ENCODE measurements at places on chromosomes 1 and 21.

DNA sequence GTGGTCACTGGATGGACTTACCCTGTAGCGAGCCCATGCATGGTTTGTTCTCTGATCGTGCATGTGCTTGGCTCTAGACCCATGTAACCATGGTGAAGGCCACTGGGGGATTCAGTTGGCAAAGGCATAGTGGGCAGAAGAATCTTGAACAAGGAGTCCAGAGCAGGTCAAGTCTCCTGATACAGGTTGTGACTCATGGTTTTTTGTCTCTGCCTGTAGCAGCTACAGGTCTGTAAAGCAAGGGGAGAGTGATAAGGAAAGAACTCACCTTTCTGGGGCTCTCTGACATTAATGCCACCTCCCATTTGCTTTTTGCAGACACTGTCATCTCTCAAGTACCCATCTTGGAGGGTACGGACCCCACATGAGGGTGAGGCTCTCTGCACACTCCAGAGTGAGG is 153.4 kb upstream of the CAMK1G start:
- no peak for DNase-seq

- no peak for DNase-seq
Observed at GRCh38 chr1:90502194-90502593, 214.9 kb downstream of the BARHL2 start.

DNA sequence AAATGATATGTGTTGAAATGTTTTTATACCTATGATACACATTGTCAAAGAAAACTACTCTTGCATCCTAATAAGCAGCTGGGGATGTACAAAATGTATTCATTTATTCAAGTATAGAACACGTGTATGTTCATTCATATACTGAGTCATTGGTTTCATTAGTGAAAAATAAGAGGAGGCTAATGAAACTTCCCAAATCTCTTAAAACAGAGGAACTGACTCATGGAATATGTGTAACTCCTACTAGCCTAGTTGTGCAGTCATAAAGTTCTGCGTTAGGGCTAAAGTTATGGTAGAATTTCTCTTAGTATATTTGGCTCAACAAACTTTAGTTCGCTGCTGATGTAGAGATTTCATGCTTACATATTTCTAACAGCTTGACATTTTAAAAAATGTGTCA is 441.6 kb downstream of the NCAM2 start:
- DNase-seq: no peak

DNA sequence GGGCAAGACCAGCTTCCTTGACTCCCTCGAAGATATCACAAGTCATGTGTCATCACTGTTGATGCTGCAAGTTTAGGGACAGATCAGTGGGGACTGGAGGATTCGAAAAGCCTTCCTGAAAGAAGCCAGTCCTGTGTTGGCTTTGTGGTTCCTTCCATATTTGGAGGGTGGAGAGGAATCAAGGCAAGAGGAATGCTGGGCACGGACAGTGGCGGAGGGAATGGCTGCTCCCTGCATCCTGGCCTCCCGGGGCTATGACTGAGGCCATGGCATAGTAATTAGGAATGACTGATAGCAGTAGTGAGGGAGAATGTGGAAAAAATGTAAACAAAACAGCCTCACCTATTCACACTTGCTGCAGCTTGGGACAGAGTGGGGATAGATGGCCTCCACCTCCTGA is 36.4 kb downstream of the VANGL1 start:
- no peak for DNase-seq

DNA sequence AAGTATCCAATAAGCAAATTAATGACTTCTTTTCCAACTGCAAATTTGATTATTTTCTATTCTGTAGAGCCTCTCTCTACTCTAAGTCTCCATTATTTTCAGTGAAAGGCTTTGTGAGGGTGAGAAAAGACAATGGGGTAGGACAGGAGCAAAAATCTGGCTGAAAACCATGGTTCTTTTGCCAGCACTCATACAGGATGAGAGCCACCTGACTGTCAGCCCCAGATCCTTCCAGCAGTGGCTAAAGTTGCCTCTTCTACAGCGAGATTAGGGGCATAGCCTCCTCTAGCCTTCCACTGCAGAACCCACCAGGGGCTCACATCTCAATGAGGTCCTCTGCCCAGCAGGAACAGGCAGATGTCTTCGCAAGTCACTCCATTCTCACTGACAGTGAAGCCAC is 23.7 kb downstream of the NMNAT2 start:
- DNase-seq: no peak

DNA sequence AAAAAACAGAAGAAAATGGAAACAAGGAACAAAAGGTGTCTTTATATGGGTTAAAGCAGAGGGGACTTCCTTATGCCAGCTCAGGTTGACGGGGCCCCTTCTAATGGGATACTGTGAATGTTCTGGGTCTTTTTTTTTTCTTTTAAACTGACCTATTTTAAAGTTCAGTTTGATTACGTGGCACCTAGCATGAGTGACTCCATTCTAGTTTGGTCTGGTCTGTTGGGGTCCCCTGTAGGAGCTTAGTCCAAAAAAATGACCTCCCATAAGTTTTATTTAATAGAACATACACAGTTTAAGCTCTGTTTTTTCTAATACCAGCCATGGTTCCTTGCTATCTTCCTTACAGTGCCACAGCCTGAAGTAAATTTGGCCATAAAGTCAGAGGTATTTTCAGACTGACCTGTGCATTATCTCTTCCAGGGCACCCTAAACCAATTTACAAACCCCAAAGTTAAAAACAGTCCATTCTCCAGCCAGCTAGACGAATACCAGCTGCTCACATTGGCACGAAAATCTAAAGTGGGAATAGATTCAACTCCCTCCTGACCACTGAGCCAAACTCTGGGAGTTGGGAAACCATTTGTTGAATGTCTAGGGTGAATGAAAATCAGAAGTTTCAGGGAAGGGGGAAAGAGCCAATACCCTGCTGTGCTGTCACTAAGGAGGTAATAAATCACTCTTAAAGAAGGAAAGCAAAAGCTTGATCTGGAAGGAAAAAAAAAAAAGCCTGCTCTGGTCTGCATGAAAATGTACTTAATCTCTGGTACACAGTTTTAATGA is 42.4 kb downstream of the AKNAD1 start:
- DNase-seq: no peak

GRCh38 chr21:44947930-44948331 is 8.1 kb downstream of the SLX9 start:
- DNase-seq: no peak

GRCh38 chr1:109788695-109789521 is 25.2 kb upstream of the EPS8L3 start:
- no peak for DNase-seq

DNA sequence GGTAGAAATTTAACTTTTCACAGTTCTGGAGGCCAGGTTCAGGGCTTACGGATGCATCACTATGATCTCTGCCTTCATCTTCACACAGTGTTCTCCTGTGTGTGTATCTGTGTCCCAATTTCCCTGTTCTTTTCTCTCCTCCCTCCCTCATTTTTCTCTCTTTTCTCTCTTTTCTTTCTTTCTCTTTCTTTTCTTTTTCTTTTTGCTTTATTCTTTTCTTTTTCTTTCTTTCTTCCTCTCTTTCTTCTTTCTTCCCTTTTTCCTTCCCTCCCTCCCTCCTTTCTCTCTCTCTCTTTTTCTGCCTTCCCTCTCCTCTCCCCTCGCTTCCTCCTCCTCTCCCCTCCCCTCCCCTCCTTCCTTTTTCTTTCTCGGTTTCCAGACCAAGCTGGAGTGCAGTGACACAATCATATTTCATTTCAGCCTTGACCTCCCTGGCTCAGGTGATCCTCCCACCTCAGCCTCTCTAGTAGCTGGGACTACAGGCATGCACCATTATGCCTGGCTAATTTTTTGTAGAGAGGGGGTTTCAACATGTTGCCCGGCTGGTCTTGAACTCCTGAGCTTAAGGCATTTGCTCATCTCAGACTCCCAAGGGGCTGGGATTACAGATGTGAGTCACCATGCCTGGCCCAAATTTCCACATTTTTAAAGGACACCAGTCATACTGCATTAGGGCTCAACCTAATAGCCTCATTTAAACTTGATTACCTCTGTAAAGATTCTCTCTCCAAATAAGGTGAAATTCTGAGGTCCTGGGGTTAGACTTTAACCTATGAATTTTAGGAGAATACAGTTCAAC is 115.9 kb downstream of the HUNK start:
- no peak for DNase-seq

DNA sequence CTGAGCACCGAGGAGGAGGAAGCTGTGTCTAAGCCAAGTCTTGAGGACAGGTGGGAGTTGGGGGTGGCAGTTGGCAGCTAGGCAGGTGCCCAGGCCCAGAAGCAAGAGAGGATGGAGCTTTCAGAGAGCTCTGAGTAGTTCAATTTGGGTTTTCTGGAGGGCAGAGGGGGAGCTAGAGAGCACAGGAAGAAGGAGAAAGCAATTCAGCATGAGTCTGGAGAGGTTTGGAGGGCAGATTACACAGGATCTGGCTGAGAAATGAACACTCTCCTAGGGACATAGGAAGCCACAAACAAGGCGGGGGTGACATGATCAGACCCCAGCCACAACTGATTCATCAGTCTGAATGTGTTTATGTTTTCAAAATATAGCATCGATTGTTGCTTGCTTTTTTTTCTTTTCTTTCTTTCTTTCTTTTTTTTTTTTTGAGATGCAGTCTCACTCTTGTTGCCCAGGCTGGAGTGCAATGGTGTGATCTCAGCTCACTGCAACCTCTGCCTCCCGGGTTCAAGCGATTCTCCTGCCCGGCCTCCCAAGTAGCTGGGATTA is 23.8 kb downstream of the PTPRF start:
- peak; percentile 34 for DNase-seq

DNA sequence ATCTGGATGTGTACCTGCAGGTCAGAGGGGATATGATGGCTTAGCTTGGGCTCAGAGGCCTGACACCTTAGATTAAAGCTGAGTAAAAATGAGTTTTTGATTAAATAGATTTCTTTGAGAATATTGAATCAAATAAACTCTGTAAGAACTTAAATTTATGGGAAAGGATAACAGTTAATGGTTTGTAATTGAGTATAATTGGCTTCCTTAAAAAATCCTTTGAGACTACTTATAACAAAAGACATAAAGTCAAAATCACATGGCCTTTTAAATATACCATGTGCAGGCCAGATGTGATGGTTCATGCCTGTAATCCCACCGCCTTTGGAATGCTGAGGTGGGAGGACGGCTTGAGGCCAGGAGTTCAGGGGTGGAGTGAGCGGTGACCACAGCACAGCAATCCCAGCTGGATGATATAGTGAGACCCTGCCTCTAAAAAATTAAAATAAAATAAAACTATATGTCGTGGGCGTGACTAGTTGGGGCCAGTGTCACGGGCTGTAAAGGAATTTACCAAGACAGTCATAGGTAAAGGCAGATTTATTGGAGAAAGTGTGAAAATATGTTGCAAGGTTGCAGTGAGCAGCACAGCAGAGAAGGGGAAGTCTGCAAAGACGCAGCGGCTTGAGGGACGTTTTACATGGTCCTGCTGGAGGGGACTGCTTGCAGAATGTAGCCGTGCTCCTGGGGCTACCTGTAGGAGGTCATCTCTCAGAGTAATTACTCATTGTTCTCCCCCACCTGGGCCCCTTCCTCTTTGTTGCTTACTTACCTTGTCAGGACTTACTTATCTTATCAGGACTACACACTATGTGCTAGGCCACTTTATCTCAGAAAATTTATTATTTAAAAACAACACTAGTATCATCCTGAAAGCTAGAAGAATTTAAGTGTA is 122.3 kb downstream of the ZMYM4 start:
- DNase-seq: no peak

DNA sequence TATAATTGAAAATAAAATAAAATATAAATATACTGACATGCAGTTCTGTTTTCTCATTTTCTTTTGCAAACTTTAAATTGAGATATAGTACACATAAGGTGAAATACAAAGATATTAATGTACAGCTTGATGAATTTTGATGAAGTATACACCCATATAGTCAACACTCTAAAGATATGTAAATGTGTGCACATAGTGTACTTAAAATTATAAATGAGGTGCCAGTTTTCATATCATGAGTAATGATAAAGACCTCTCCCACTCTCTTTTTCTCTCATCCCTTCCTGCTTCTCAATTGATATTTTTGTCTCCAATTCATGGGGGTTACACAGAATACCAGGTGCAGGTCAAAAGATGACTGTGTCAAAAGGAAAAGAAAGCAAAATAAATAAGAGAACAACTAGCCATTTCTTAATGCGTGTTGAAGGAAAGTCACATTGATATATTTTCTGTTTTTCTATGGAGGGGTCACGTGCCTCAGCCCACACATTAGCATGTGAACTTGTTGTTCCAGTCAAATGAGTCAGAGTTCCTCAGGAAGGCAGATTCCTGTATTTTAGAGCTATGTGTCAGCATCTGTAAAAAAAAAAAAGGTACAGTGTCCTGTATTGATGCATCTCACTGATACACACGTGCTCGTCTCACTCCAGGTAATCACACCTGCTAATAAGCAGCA is 64.3 kb upstream of the HOOK1 start:
- DNase-seq: no peak

GRCh38 chr1:214116258-214116657 is 128.5 kb downstream of the PROX1 start:
- no peak for DNase-seq

DNA sequence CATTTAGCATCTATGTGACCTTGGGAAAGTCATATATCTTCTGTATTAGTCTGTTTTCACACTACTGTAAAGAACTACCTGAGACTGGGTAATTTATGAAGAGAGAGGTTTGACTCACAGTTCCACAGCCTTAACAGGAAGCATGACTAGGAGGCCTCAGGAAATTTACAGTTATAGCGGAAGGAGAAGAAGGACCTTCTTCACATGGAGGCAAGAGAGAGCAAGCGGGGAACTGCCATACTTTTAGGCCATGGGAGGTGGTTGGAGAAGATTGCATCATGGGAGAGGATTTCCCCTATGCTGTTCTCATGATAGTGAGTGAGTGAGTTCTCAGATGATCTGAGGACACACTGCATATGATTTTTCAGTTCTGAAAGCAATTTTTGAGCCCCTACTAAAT is 87.9 kb downstream of the CLEC20A start:
- no peak for DNase-seq

DNA sequence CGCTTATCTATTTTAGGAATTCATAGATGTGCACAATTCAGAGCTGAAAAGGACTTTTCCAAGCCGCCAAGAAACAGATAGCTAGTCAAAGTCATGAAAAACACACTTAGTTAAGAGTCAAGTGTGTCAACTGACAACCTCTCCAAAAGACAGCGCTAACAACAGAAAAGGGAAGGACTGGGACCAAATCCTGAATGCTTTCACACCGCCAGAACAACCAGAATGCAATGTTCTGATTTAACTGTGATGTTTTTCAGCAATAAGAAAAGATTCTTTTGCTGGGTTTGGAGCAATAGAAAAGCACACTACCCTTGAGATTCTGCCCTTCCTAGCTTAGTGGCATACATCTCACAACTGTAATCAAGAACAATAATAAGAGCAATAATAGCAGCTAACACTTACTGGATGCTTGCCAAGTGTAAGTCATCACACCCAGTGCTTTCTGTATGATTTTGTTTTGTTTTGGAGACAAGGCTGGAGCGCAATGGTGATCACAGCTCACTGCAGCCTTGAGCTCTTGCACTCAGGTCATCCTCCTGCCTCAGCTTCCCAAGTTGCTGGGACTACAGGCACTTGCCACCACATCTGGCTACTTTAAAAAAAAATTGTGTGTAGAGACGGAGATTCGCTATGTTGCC is 33.9 kb upstream of the SDC3 start:
- no peak for DNase-seq
